Right renal cortex interstitium (tissue), 3 donors: ENCODE measurements at places on chromosomes 1 and 21. TPM values are rescaled to one million over a fixed set of nuclear protein-coding genes. Genes with fewer than 3 reads are reported as not detected.

The ADAM30 gene
- polyA plus RNA-seq: not detected

DNA sequence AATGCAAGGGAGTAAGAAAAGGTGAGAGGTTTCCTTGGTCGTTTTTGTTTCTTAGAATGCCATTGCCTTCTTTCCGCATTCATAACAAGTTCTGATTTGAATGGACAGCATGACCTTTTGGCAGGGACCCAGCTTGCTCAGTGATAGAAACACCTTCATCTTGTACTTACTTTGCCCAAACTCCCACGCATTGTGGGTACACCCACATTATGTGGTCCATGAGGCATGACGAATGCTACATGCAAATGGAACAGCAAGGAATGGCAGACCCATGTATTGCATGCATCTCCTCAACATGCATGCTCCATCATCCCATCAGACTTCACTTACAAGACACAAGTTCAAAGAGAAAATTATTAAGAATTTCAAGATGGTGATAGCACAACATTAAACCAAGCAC lies 102.8 kb downstream of the CDC7 start:
- no peak for DNase-seq

GRCh38 chr1:85601901-85602300 lies 21.3 kb downstream of the CCN1 start:
- no peak for DNase-seq

- no peak for DNase-seq
These were observed 101.4 kb downstream of the PBX1 start for GRCh38 chr1:164660412-164660772.

- DNase-seq: no peak
These were observed 647 bp downstream of the SDHB start for GRCh38 chr1:17053086-17053684.

DNA sequence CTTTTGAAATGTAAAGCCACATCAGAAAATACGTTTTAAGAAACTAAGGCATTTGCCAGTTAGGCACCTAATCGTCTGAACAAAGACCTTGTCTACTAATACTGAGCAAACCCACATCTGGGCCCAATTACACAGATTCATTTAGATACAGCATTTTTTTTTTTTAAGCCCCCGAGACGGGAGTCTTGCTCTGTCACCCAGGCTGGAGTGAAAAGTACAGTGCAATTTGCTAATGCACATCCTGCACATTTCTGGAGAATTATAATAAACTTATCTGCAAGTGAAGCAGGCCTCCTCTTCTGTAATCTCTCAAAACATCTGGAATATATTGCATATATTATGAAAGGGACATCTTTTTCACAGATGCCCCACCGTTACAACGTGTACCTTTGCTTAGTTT lies 3.3 kb downstream of the RSRP1 start:
- DNase-seq: no peak

DNA sequence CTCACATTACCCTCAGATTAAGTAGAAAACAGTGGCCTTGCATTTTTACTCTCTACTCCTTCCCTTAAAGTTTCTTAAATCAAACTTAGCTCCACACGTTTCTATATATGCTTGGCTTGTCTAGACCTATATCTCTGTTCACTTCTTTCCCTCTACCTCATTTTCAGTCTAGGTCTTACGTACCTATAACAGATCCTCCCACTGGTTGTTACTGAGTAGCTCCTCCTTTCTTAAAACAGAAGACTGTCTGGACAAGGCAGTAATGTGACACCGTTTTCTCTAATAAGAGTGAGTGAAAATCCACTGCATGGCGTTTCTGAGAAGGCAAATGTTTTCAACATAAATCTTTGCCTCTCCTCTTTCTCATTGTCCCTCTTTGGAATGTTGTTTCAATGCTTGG lies 211.7 kb upstream of the POGK start:
- no peak for DNase-seq

DNA sequence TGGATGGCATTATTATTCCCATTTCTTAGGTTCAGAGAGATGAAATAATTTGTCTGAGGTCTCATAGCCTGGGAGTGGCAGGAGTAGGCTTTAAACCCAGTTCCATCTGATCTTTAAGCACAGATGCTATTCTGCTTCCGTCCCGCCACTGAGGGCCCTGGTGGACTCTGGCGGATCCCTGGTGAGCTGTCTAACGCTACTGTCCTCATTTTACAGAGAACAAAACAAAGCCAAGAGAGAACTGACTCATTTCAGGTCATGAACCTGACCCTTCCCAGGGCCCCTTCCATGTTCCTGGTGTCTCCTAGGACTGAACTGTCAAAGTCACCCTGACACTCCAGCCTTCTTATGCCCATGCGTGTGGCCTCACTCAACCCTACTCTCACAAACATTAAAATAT lies 3.1 kb upstream of the GALE start:
- no peak for DNase-seq

DNA sequence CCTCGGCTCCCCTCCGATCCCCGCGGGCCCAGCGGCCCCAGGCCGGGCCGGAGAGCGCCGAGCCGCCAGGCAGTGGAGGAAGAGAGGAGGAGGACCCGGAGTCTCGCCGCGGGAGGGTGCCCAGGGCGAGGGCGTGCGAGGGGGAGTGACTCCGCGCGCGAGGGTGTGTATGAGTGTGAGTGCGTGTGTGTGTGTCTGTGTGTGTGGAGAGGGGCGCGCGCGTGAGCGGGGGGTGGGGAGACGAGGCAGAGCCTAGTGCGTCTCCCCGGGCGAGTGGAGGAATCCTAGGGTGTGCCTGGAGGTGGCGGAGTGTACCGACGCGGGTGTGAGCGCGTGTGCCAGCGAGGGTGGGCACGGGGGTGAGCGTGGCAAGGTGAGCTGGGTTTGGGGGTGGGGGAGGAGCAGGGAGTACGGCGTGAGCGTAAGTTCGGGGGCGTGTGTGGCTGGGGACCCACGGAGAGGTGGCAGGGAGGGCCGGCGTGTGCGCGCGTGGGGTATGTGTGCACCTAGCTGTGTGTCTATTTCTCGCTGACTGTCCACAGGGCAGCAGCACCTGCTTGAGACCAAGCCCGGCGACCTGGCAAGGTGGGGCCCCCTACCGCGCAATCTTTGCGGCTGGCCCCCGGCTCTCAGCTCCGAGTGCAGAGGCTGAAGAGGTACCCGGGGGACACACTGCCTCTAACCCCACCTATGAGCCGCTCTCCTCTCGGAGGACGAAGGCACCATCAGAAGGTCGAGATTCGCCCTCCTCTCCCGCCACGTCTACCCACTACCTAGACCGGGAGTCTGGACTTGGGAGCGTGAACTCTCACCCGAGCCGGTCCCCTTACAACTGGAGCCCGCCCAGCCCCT lies 784 bp upstream of the KCND3 start:
- no peak for DNase-seq

GRCh38 chr1:108141621-108142020 lies 58.5 kb downstream of the SLC25A24 start:
- no peak for DNase-seq

DNA sequence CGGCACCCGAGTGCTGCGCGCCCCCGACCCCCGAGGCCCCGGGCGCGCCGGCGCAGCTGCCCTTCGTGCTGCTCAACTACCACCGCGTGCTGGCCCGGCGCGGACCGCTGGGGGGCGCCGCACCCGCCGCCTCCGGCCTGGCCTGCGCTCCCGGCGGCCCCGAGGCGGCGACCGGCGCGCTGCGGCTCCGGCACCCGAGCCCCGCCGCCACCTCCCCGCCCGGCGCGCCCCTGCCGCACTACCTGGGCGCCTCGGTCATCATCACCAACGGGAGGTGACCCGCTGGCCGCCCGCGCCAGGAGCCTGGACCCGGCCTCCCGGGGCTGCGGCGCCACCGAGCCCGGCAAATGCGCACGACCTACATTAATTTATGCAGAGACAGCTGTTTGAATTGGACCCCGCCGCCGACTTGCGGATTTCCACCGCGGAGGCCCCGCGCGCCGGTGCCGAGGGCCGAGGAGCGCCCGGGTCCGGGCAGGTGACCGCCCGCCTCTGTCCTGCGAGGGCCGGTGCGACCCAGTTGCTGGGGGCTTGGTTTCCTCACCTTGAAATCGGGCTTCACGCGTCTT lies 49.0 kb downstream of the SIM2 start:
- DNase-seq: no peak

- DNase-seq: no peak
These were observed 30.5 kb downstream of the ENO1 start for GRCh38 chr1:8847990-8848389.

GRCh38 chr1:107523061-107523460 lies 382.2 kb downstream of the NTNG1 start:
- no peak for DNase-seq

GRCh38 chr1:156067262-156067661 lies 6.3 kb downstream of the RAB25 start:
- DNase-seq: no peak
